ENCODE measurements at places on chromosomes 7 and 10. TPM values are rescaled to one million over a fixed set of nuclear protein-coding genes. Genes with fewer than 3 reads are reported as not detected.

The H2BK1 gene
- total RNA-seq = not detected

The LANCL2 gene
- total RNA-seq = 4.6 TPM

The SKIDA1 gene
- total RNA-seq = 1.3 TPM

The NAT16 gene
- total RNA-seq = not detected

The SRRT gene
- total RNA-seq = 43.4 TPM

The LIPK gene
- not detected for total RNA-seq

The ANKRD30A gene
- total RNA-seq = not detected

The CREB5 gene
- 20.3 TPM for total RNA-seq

The ADAM12 gene
- 1.1 TPM for total RNA-seq

The BICC1 gene
- total RNA-seq = 0.49 TPM

The CYP3A5 gene
- total RNA-seq = 0.74 TPM

The TAF5 gene
- total RNA-seq = 9.8 TPM

The CDH23 gene
- under 0.01 TPM for total RNA-seq

The STEAP4 gene
- total RNA-seq = 0.10 TPM

The ZNF736 gene
- total RNA-seq = not detected

The GPR26 gene
- not detected for total RNA-seq

The ZNF438 gene
- 2.6 TPM for total RNA-seq

The BAMBI gene
- 4.0 TPM for total RNA-seq

The PARD3 gene
- 71.6 TPM for total RNA-seq

The GET4 gene
- 25.9 TPM for total RNA-seq

The CLDN3 gene
- total RNA-seq = 1.7 TPM

The NCF1 gene
- not detected for total RNA-seq

The SLC18A2 gene
- not detected for total RNA-seq

The HMX2 gene
- 1.1 TPM for total RNA-seq

The AKR1E2 gene
- not detected for total RNA-seq

The TMEM229A gene
- total RNA-seq = not detected

The PRPS1L1 gene
- total RNA-seq = not detected

The AQP1 gene
- 0.26 TPM for total RNA-seq

The ZPBP gene
- total RNA-seq = not detected

The CELF2 gene
- 0.14 TPM for total RNA-seq

The KIAA1217 gene
- total RNA-seq = 4.7 TPM

The UBE2D1 gene
- 20.7 TPM for total RNA-seq

The VGF gene
- 15.4 TPM for total RNA-seq

The SCIN gene
- not detected for total RNA-seq

The ZNF488 gene
- not detected for total RNA-seq

The MAGI2 gene
- total RNA-seq = 1.7 TPM

The HOXA2 gene
- total RNA-seq = 1.8 TPM

The FAM237B gene
- total RNA-seq = not detected

The WNT2 gene
- not detected for total RNA-seq

The CHRM2 gene
- not detected for total RNA-seq

The FGFBP3 gene
- 1.6 TPM for total RNA-seq

The POU6F2 gene
- total RNA-seq = not detected

The TAS2R41 gene
- not detected for total RNA-seq

The MSS51 gene
- total RNA-seq = 0.43 TPM

The AKR1D1 gene
- total RNA-seq = not detected

The NANOS1 gene
- total RNA-seq = 1.8 TPM

The CDC14C gene
- 0.23 TPM for total RNA-seq

The FGL2 gene
- 0.66 TPM for total RNA-seq

The UNCX gene
- not detected for total RNA-seq

The ATG9B gene
- 0.25 TPM for total RNA-seq

The ELN gene
- total RNA-seq = not detected

The PRR15 gene
- total RNA-seq = not detected

The NPVF gene
- total RNA-seq = not detected
